Stimulated activated CD8-positive, alpha-beta memory T cell treated with anti-CD3 and anti-CD28 coated beads, Interleukin-12 subunit alpha, Interleukin-12 subunit beta, amount 100 ng/mL, for 1 hour (primary cell): ENCODE measurements at places on chromosomes 16 and 17.

- DNase-seq: no peak
Observed at GRCh38 chr16:27475561-27475960, 73.6 kb downstream of the IL21R start.

GRCh38 chr16:11142261-11142630 lies 113.8 kb downstream of the SOCS1 start:
- no peak for DNase-seq

GRCh38 chr16:57273826-57274225 lies 10.6 kb downstream of the PLLP start:
- DNase-seq: no peak

DNA sequence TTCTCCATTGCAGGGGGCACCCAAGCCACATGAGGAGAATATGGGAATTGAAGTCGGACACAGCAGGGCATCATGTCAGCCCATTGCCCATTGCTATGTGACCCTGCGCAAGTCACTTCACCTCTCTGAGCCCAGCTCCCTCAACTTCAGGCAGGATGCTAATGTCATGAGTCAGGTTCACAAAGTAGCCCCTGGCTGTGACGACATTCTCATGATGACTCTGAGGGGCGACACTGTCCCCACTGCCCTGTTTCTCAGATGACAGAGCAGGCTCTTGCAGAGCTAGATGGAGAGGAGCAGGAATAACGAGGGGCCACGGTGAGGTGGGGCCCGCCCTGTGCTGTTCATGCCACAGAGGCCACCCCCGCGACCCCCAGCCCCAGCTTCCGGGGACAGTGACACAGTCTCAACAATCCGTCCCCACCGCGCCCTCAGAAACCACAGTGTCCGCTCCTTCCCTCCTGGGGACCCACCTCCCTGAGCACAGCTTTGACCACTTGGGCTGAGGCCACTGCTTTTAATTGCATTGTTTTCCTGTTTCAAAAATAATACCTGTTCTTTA lies 13.2 kb upstream of the ZNF469 start:
- no peak for DNase-seq

GRCh38 chr16:55821210-55821609 lies 11.7 kb downstream of the CES1 start:
- no peak for DNase-seq

DNA sequence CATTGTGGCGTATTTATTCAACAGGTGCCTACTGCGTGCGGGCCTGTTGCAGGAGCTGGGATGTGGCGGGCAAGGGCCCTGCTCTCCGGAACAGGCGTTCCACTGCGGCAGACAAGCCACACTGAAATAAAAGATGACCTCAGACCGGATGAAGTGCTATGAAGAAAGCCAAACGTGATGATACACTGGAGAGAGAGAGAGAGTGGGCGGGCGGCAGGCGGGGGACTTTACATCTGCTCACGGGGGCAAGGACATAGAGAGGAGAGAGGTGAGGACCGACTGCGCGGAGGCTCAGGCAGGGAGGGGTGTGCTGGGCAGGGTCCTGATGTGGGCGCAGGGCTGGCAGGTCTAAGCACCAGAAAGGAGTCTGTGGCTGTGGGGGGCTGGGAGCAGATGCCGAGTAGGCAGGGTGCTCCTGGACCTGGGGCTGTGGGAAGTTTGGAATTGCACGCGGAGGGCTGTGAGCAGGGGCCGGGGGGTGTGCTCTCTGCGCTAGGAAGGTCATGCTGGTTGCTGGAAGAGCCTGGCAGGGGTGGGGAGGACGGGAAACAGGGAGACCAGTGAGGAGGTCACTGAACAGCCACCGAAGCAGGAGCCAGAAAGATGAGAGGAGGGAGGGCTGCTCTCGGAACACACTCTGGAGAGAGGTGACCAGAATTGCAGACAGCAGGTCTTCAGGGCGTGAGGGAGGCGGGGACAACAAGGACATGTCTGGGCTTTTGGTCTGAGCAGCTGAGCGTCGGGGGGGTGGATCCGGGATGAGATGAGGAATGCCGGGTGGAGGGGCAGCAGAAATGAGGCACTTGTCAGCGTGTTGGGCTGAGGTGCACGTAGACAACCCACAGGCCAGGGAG lies 9.9 kb downstream of the MXRA7 start:
- no peak for DNase-seq

DNA sequence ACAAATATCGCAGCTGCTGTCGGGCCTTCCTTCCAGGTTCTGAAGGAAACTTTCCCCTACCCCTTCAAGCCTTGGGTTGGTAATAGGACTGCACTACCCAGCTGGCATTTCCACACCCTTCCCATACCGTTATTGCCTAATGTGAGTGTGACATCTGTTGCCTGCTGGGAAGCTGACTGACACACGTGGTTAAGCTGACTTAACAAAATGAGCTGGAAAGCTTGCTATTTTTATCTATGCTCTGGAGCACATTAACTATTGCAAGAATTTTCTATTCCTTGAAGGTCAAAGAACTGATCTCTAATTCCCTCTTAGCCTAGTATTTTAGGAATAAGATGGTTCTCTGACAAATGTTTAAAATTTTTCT lies 79.5 kb downstream of the PMP22 start:
- no peak for DNase-seq

DNA sequence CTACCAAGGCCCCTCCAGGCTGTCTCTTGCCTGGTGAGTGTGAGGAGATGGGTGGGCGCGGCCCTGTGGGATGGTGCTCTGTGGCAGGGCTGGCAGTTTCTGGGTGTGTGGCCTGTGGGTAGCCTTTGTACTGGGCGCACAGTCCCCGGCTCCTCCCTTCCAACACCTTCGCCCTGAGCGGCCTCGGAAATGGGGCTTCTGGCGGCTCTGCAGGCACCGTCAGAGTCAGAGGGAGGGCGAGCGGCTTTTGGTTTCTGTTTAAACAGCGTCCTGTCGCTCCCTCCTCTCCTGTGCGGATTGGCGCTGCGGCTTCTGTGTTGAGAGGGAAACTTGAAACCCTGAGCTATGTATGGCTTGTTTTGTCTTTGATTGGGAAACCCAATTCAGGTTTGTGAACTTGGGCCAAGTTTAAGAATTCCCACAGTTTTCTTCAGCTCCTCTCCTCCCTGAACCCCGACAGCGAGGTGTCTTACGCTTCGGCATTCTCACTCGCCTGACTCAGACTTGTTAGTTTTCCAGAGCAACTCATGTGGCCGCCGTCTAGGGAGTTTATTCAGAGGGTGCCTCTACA lies 8.3 kb upstream of the ZNF750 start:
- peak; percentile 25 for DNase-seq

DNA sequence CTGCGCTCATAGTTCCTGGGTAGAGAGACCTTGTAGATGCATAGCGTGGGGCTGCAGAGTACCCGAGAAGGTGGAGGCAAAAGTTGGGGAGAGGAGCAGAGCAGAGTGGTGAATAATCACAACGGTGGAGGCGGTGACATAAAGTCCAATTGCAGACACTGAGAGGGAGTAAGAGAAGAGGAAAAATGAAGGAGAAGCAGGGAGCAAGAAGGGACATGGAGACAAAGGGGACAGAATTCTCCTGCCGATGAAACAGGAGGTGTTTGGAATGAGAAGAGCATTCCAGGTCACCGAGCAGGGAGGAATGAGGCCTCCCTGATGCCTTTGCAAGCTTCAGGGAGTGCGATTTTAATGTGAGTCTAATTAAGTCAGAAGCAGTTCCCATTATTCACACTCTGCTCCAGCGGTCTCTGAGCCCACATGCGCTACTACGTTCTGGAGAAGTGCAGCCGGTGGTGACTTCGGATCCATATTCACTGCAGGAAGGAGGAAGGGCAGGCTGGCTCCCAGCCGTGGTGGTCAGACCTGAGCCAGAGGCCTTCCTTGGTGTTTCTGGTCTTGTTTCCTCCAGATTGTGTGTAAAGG lies 108.0 kb upstream of the DNAH9 start:
- DNase-seq: no peak

DNA sequence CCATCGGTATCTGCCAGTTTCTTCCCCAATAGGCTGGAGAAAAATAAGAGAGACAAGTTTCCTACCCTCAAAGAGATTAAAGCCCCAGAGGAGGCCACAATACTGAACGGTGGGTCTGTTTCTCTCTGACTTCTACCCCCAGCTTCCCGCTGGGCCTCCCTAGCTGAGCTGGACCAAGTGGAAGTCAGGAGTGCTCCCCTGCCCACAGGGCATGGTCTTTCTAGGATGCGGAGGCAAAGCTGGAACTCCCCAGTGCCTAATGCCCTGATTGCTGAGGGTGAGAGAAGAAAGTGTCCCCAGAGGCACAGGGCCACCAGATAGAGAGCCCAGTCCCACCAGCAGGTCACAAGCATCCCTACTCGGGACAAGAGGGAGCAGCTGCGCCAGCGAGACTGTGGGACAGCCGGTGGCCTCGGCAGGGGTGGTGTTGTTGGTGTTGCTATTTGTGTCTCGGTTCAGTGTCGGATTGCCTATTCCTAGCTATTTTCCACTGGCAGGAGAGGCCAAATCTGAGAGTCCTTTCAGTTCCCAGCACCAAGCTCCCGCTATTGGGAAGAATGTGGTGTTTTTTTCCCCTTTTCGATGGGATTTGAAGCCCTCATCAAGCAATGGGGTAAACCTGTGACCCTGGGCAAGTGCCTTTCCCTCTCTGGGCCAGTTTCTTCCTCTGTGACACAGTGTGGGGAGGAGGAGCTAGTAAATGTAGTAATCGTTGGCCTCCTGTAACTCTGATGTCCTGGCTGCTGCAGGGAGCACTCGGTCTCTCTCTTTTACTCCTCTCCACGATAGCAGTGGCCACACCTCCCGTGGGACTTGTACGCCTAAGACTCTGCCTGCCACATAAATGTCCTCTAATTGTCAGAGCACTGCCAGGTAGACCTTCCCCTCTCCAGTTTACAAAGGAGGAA lies 22.5 kb upstream of the TBX2 start:
- no peak for DNase-seq

- no peak for DNase-seq
Observed at GRCh38 chr16:72013888-72014581, 5.5 kb downstream of the DHODH start.

- peak; percentile 4 for DNase-seq
Observed at GRCh38 chr17:76179496-76180467, 38.7 kb upstream of the FOXJ1 start.

DNA sequence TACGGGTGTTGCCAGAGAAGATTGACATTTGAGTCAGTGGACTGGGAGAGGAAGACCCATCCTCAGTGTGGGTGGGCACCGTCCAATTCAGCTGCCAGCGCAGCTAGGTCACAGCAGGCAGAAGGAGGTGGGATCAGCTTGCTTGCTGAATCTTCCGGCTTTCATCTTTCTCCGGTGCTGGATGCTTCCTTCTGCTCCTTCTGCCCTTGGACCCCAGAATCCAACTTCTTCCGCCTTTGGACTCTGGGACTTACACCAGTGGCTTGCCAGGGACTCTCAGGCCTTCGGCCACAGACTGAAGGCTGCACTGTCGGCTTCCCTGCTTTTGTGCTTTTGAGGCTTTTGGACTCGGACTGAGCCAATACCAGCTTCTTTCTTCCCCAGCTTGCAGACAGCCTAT lies 46.1 kb upstream of the RPL38 start:
- DNase-seq: no peak

GRCh38 chr16:58345574-58346354 lies 46.5 kb upstream of the GINS3 start:
- DNase-seq: no peak

DNA sequence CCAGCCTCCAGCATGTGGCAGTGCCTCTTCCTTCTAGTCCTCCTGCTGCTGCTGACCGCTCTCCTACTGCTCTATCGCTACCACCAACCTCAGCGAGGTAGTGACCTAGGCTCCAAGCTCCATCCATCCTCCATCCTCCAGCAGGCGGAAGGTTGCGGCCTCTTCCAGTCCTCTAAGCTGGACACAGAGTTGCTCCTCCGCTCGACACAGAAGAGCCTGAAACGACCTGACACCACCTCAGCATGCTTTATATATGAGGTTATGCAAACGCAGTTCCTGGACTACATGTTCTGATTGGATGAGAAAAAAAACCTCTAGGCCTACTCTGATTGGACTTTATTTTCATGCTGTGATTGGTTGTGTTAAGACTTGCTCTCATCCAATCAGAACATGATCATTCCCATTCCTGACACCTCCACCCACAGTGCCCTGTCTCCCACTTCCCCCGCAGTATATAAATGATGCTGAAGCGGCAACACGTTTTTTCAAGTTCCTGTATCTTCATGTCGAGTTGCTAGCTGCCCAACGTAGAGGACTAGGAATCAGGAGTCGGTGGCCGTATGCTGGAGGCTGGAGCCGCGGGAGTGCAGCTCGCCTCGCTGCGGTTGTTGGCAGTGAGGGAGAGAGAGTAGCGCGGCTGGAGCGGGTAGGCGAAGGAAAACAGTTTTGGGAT lies 398.1 kb downstream of the KCNJ18 start:
- no peak for DNase-seq

DNA sequence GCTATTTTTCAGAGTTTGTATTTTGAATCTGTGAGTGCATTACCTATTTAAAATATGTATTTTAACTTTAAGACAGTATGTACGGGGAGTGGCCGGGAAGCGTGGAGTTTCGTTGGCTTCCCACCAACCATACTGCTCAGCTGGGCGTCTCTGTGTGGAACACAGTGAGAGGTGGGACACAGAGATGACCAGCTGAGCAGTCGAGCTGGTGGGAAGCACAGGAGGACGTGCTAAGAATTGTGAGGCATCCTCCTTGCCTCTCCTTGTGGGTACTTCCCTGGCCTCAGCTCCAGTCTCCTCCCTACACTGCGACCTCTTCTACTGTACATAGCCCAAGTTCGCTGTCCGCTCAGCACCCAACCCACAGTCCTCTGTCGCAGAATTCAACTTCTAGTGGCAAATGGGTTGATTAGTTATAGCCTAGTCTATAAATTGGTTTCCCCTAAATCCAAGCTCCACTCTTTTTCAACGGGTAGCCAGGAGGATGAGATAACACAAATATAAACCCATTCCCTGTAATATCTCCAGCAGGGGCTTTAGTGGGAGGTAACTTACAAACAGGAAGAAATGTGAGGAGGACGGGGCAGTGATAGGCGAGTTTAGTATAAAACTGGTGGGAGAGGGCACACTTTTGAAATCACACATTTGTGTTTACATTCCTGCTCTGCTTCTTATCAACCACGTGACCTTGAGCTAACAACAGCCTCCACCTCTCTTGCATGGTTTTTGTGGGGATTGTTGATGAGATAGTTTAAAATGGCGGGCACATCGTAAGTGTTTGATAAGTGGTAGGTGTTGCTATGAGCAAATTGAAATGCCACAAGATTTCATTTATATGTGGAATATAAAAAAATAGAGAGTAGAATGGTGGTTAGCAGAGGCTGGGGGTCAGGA lies 211.9 kb upstream of the HS3ST3A1 start:
- no peak for DNase-seq

- DNase-seq: no peak
Observed at GRCh38 chr17:75073618-75074047, 14.1 kb upstream of the SLC16A5 start.
